Muscle of arm (tissue), 14 donors: ENCODE measurements at places on chromosomes 11 and 22.

DNA sequence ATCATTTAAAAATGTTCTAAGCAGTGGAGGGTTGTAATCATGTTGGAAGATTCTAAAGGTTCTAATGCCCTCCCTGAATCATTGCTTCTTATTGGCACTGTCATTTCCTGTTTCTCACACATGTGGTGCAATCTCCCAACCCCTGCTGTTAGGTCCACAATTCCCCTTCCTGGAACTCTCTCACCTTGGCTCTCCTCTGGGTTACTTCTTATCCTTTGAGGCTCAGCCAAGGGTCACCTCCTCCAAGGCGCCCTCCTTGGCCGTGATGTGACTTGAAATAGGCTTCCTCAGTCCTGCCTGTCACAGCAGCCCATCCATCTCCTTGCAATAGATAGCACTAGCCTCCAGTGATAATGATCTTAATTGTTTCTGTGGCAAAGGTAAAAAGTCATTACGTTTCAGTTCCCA is 149.8 kb downstream of the TTC17 start:
- DNase-seq: no peak

- no peak for DNase-seq
Measured at GRCh38 chr11:94924612-94925011, 48.7 kb downstream of the CWC15 start.

- DNase-seq: no peak
Measured at GRCh38 chr11:3154001-3154599, 11.0 kb downstream of the OSBPL5 start.

- no peak for DNase-seq
Measured at GRCh38 chr22:47069270-47069669, 306.8 kb downstream of the TBC1D22A start.

GRCh38 chr22:47355776-47356510 is 593.5 kb downstream of the TBC1D22A start:
- no peak for DNase-seq

DNA sequence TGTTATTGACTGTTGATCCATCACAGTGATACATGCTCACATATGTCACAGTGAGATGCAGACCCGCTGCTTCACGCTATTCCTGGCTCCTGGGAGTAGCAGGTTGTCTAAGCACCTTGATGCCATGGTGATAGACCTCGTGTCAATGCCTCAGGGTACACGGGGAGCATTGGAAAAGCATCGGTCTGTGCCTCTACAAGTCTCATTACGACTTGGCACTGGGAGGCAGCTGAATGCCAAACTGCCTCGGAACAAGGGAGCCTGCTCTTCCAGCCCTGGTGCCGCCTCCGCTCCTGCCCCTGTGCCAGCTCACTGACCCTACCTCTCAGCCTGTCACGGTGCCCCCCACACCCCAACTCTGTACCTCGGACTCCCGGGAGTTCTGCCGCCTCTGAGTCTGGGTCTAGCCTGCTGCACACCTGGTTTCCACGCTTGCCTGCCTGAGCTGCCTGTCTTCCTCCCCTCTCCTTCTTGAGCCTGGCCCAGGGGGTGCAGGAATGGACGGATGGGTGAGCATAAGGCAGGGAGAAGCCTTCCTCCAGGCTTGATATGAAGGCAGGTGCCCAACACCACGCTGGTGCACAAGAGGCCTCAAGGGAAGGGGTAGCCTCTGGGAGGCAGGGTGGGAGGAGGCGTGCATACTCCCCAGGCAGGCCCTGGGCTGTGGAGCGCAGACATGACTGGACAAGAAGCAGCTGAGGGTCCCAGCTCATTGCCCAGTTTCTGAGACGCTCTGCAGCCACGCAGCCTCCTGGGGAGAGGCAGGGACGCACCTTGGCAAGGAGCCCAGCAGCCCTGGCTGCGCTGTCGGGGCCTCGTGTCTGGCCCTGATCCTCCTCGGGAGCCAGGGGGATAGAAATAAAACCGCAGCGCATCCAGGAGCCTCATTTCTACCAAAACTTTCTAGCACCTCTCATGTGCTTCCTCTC is 1.8 kb upstream of the NFAM1 start:
- DNase-seq: no peak

DNA sequence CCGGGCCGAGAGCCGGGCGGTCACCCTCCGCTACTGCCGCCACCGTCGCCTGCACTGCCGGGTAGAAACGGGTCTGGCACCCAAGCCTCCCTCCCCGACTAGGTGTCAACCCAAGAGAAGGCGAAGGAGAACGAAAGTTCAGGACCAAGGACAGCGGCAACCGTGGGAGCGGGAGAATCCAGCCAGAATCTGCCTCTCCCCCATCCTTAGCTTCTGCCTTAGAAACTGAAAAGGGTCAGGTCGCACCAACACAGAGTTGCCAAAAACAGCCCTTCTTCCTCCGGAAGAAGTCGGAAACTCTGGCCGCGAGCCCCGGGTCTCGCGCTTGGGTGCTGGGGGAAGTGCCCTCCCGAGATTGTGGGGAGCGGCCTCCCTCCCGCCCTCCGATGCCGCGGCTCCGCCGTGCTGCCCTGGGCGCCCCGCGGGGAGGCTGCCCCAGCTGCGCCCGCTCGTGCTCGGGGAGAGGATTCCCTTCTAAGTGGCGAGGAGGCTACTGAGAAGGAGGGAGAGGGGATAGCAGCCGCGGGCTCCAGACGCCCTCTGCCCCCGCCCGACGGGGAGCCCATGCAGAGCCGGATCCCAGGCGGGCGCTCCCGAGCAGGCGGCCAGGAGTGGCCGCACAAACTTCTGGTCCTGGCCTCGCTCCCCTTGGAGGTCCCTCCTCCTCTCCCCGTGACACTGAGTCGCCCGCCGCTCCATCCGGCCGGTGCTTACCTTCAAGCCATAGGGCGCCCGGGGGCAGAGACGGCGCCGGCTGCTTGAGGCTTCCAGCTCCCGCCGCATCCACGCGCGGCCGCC is 637 bp downstream of the DRD2 start:
- peak; percentile 92 for DNase-seq

GRCh38 chr22:26722159-26722558 is 64.8 kb downstream of the MIAT start:
- DNase-seq: no peak

DNA sequence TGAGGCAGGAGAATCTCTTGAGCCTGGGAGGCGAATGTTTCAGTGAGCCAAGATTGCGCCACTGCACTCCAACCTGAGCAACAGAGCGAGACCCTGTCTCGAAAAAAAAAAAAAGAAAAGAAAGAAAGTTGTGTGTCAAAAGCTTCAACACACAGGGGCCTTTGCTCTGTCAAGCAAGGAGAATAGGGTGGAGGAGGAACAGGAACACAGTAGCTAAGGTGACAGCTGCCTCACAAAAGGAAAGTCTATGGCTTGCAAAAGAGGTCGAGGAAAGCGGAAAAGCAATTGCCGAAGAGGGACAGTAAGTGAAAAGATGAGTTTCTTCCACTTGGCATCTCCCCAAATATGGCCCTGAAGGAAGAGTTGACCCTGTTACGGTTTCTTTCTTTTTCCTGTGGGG is 26.5 kb upstream of the TMA7B start:
- DNase-seq: no peak

DNA sequence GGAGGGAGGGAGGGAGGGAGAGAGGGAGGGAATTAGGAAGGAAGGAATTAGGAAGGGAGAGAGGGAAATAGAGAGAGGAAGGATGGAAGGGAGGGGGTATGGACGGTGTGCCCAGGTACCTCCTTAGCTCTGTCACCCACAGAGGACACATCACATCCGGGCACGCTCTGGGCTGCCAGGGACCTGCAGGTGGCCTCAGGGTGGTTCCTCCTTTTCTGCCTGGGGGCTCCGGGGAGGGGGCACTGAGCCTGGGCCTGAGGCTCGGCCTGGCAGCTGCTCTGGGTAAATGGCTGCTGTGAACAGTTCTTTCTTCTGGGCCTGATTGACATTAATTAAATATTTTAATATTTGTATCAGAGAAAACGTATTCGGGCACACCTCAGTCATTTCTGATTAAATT is 733.5 kb downstream of the BRD1 start:
- DNase-seq: no peak

DNA sequence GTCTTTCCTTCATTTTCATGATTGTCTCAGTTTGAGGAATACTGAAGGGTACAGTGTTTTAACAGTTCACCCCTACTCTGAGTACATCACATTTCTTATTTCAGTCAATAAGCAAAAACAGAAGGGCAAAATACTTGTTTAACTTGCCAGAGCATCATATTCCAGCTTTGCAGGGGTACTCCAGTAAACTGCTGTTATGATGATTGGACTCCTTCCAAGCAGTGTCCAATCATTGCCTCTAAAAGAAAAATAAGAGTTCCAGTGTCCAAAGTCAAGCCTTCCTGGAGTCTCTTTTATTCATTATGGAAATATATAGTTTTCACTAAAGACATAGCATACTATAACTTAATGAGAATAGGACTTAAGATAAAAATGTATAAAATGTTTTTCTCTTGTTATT is 105.1 kb downstream of the FANCF start:
- no peak for DNase-seq

GRCh38 chr11:94175535-94175934 is 46.9 kb downstream of the PANX1 start:
- DNase-seq: no peak

DNA sequence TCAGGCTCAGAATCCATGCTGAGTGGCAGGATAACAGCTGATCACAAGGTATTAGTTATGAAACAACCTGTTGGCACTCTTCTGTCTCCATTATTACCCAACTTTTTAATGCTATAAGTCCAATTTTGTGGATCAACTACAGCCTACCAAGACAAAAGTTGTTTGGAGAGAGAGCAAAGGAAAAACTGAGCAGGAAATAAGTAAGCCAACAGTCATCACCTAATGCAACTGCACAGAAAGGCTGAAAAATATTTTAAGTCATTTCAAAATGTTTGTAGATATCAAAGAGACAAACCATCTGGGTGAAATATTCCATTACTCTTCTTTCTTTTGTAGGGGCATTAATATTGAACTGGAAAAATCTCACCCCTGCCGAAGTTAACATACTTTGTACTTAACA is 41.6 kb downstream of the FDX1 start:
- DNase-seq: no peak

- DNase-seq: no peak
Measured at GRCh38 chr22:48321986-48322545, 1505.6 kb downstream of the BRD1 start.

- DNase-seq: no peak
Measured at GRCh38 chr11:17839450-17839849, 104.9 kb downstream of the KCNC1 start.

GRCh38 chr22:31836010-31836409 is 82.2 kb downstream of the DEPDC5 start:
- DNase-seq: no peak

GRCh38 chr11:26767060-26767459 is 45.2 kb upstream of the SLC5A12 start:
- DNase-seq: no peak

DNA sequence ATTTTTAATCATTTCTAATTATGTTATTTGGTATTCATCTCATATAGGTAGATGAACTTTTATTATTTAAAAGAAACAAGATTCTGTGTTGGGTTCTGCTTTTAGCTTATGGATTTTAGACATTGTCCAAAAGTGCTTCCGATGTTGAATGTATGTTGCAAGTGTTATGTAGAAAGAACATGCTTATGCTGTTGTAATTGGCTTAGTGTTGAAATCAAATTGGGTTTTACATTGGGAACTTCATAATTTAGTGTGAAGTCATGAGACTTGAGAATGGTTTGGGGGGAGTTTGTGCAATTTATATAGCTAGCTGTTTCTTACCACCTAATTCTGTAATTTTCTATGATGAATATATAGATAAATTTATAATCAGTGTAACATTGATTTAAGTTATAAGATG is 3.6 kb downstream of the MTMR3 start:
- DNase-seq: no peak

DNA sequence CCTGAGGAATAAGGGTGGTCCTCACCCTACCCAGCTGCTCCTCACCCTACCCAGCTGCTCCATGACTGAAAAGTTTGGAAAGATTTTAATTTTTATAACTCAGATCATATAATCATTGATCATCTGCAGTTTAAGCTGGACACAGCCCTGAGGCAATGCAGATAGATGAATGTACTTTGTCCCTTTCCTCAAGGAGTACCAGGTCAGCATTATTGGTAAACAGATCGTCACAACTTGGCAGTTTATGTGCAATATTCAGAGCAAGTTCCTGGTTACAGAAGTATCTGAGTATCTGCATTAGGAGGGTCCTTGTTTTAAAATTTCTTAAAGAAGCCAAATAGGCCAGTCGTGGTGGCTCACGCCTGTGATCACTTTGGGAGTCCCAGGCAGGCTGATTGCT is 3.6 kb downstream of the TNRC6B start:
- DNase-seq: no peak

DNA sequence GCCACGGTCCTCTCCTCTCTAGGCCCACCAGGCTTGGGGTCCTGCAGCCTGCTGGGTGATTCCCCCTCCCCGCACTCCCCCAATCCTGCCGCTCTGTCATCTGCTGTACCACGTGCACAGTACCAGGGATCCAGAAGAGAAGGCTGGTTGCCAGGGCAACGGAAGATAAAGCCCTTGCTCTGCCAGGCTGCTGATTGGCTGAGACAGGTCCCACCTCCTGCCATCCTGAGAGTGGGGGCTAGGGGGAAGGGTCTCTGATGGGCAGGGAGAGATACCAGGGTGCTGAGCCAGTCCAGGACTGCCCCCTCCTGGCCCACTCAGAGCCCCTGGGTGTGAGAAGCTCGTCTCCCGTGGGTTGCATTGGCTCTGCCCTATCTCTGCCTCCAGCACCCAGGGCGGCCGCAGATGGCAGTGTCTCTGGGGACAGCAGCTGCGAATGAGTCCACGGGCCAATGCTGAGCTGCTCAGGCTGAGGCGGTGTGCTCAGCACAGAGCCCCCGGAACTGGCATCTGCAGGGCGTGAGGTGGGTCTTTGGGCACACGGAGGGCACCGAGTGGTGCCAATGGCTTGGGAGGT is at the start of gene SMIM45:
SMIM45 (plus strand) TSS at position 253 of the 577 bp plus-strand sequence.
- no peak for DNase-seq

DNA sequence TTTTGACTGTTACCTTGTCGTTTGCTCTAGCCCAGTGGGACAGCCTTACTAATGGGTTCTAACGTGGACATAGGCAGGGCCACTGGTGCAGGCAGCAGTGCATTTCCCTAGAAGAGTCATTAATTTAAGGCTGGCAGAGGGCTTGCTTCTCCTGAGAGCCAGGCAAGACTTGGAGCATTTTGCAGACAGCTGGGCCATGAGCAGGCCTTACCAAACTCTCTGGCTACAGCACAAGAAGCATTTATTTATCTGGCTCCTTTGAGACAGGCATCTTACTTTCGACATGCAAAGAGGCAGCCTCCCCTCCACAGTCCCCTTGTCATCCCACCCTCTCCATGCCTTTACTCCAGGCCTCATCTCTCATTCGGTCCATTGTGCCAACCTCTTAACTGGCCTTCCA is 139.9 kb downstream of the CSNK2A3 start:
- DNase-seq: no peak

GRCh38 chr11:68206211-68206610 is 6.9 kb downstream of the KMT5B start:
- DNase-seq: no peak

- DNase-seq: no peak
Measured at GRCh38 chr11:67409261-67409666, 5.4 kb downstream of the TBC1D10C start.

GRCh38 chr11:130076778-130077481 is 7.2 kb downstream of the APLP2 start:
- DNase-seq: no peak

- DNase-seq: no peak
Measured at GRCh38 chr11:117045956-117046355, 52.3 kb downstream of the SIK3 start.

GRCh38 chr11:26862801-26863200 is 131.1 kb upstream of the FIBIN start:
- no peak for DNase-seq
